ENCODE measurements at places on chromosomes 5 and 9.

DNA sequence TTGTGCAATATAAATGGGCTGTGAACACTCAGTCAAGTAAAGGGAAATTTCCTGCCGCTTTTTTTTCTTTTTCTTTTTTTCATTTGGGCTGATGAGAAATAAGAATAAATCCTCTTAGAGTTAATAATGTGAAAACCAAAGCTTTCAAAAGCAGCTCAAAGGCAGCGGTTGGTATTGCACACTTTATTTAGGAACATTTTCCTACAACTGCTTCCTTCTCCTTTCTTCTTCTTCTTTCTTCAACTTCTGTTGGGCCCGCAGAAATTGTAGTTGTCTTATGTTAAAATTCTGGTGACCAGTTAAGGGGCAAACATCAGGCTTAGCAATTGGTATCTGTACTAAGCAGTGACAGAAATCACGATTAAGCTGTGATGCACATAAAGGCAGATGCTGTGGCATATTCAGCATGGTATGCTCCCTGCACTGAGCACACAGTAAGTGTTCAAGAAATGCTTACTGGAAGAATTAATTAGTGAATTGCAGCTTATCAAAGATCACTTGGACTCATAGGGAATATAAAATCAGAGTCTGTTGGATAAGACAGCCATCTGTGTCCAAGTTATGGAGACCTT lies 85.4 kb downstream of the ANKRD55 start:
- no peak for DNase-seq

GRCh38 chr9:84339503-84339902 lies 1.1 kb downstream of the SLC28A3 start:
- no peak for DNase-seq

- DNase-seq: no peak
Observed at GRCh38 chr9:93952784-93953495, 2.2 kb downstream of the BARX1 start.

GRCh38 chr5:168893283-168893682 lies 314.1 kb upstream of the PANK3 start:
- no peak for DNase-seq
